ENCODE measurements at places on chromosomes 11 and 22. TPM values are rescaled to one million over a fixed set of nuclear protein-coding genes. Genes with fewer than 3 reads are reported as not detected.

DNA sequence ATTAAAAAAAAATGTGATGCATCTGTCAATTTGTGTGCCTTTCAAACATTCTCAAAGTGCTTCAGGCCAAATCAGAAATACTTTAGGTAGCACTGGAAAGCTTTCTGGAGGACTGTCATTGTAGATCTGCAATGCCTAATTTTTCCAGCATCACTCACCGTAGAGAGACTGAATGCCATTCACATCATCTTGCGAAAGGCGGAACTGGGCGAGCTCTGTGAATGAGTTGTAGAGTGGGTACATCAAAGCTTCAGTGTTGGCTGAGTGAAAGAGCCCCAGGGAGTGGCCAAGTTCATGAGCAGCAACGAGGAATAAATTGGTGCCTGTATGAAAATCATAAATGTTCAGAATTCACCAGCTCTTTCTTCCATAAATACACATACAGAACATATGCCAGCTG, 4.0 kb downstream of the MMP10 start:
- DNase-seq, result no peak

- DNase-seq, result no peak
Observed at GRCh38 chr11:57646799-57647303, 2.9 kb downstream of the YPEL4 start.

DNA sequence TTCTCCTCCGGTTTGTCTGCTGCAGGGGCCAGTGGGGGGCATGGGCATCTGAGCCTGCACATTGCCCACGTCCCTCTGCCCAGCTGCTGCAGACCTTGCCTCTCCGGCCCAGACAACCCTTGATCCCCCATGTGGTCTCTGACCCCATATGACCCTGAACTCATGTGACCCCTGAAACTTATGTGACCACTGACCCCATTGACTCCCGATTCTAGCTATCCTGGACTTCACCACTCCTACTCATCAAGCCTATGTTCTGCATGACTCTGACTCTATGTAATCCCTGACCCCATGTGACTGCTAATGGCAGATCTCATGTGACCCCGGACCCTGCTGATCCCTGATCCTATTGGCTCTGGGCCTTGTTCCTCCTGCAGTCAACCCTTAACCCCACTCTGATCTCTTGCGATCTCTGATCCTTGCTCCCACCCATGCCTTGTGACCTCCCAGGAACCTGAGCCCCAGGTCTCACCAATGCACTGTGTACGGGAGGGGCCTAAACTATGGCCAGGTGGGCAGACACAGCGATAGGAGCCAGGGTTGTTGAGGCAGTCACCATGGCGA, 5.7 kb downstream of the LTBP3 start:
- DNase-seq, result no peak

- no peak for DNase-seq
Observed at GRCh38 chr22:38413085-38414008, 41.7 kb downstream of the KCNJ4 start.

OR4D9 gene
- total RNA-seq, result not detected

GRCh38 chr11:121236115-121237001, 56.2 kb upstream of the SC5D start:
- DNase-seq, result no peak

GRCh38 chr11:119107538-119108145, 498 bp downstream of the C2CD2L start:
- DNase-seq, result no peak

- no peak for DNase-seq
Observed at GRCh38 chr11:131070365-131070764, 154.1 kb upstream of the SNX19 start.

DNA sequence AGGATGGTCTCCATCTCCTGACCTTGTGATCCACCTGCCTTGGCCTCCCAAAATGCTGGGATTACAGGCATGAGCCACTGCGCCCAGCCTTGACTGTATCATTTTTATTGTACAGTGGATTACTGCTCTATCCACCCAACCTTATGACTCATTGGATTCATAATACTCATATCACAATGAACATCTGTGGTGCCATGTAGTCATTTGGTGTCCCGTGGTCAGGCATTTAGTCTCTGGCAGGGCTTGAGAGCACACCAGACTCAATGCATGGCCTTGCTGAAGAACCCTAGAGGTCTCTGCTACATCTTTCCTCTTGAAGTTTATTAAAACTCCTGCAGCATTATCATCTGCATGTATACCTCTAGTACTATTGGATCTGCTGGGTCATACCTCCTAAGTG, 98.0 kb upstream of the LDLRAD3 start:
- peak; percentile 16 for DNase-seq

FAM111B gene
- 31.0 TPM for total RNA-seq

- no peak for DNase-seq
Observed at GRCh38 chr11:66346476-66347424, 679 bp downstream of the B4GAT1 start.

OLFML1 gene
- total RNA-seq, result not detected

DNA sequence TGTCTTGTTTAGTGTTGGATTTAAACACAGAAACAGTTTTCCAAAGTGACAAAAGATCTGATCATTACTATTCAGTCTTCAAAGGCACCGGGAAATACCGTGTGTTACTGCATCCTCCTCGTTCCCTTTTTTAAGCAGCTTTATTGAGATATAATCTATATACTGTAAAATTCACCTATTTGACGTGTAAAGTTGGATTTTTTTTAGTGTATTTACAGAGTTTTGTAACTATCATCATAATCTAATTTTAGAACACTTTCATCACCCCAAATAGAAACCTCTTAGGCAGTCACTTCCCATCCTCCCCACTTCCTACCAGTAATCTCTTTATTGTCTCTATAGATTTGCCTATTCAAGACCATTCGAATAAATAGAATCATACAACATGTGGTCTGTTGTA, 1.4 kb downstream of the ANO5 start:
- DNase-seq, result no peak

DNA sequence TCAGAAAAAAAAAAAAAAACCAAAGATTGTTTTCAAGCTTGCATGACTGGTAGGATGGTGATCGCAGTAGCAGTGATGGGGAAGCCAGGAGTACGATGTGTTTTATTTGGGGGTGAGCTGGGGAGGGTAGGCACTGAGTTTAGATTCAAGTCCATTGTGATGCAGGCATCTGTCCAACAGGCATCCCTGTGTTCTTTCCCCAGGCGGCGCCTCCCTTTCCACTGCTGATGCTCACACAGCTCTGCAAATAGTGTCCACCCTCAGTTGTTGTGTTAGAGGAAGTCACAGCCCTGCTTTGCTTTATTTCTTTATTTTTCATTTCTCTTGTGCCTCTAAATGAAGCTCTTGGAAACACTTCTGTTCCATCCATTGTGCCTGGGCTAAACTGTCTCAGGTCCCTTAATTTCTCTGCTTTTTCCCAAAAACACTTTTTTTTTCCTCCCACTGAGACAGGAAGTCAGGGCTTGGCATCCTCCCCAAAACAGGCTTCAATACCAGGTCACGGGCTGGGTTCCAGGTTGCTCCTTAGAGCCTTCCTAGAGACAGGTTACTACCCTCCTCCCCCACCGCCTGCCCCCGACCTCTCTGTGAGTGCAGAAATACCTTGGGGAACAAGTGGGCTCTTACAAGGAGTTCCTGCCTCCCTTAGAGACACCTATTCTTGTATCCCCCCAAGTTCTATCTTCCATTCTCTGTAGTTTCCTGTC, 38.6 kb upstream of the HSPA8 start:
- no peak for DNase-seq

KIRREL3 gene
- total RNA-seq, result not detected

DNA sequence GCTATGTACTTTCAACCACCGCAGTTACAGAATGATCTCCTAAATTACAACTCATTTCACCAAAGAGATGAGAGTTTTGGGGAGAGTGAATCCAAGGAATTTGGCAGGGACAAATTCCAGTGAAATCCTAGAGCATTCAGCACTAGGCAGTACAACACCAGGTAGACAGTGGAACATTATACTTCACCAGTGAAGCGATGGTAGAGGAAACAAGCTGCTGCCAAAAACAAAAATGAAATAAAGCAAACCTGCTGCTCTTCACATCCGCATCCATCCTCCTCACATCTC, 16.9 kb downstream of the SMCO4 start:
- no peak for DNase-seq

VSIG2 gene
- total RNA-seq, result 0.31 TPM

C11orf87 gene
- total RNA-seq, result not detected

GRCh38 chr11:3154001-3154599, 11.0 kb downstream of the OSBPL5 start:
- DNase-seq, result no peak

DNA sequence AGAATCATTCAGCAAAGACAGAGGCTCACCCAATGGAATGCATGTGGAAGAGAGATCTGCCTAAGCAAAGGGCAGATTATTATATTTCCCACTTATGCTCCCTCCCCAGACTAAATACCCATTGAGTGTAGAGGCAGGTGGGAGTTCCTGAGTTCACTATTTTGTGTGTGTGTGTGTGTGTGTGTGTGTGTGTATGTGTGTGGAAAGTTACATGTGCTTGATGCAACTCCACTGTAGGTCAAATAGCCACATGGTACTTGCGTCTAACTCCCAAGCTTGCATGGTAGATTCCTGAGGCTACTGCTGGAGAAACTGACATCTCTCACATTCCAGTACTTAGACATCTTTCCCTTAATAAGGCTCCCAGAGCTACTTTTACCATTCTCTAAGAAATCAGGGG, 3.4 kb upstream of the COPB1 start:
- DNase-seq, result no peak

DNA sequence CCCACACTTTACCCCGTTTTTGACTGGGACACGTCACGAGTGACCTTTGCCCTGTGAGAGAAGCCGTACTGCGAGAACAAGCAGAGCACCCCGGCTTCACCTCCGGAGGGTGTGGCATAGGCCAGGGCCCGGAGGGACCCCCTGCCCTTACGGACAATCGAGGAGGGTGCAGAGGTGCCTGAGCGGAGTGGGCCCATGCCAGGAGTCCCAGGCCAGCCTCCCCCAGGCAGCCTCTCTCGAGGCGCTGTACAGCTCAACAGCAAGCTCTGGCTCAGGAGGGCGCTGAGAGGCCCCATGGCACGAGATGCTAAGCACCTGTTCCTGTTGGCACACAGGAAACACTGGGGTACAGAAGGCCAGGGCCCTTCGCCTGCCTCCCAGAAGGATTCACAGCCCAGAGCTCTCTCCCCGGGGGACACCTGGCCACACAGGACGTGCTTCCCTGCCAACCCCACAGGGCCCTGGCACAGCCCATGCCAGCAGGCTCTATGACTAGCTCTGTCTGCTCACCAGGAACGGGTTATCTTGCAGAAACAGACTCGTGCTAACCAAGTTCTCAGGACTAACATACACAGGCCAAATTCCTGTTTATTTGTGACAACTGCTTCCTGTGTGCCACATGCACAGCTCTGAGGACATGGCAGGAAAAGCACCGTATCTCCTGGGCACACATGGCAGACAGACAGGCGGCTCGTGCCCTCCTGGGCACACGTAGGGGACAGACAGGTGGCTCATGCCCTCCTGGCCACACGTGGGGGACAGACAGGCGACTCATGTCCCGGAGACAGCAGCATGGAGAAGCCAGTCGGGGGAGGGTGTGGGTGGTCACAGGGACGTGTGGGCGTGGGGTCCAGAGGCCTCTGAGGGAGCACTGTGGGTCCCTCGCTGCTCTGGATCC, 11.6 kb downstream of the TOLLIP start:
- peak; percentile 6 for DNase-seq

MED15 gene
- total RNA-seq, result 97.4 TPM

DNA sequence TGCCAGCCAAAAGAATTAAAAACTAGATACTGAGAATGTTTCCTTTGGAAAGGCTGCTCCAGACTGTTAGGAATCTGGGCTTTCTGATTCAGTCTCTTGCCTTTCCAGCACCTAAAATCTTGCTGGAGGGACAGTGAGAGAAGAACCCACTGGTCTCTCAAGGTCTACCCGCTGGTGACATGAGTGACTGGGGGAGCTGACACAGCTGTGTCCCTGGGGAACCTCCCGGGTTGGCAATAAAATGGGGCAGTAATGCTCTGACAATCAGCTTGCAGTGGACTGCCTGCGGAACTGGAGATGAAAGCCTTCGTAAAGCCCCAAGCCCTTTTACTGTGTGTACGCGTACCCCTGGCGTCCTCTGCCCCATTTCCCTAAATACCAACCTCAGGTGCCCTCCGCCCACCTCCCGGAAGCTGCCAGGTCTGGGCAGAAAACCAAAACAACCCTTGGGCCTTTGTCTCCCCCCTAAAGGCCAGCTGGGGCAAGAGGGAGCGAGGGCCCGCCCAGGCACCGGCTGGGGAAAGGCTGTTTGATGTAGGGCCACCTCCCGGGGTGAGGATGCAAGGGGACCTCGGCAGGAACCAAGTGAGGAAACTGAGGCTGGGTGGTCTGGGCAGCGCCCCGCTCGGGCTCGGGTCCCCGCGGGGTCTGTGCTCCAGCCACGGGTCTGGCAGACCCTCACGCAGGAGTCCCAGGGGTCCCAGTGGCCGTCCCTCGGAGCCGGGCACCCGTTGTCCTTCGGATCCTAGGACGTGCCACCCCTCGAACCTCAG, 741 bp downstream of the CARS1 start:
- peak; percentile 62 for DNase-seq

GRCh38 chr11:109862835-109863234, 230.4 kb upstream of the ZC3H12C start:
- DNase-seq, result no peak

DNA sequence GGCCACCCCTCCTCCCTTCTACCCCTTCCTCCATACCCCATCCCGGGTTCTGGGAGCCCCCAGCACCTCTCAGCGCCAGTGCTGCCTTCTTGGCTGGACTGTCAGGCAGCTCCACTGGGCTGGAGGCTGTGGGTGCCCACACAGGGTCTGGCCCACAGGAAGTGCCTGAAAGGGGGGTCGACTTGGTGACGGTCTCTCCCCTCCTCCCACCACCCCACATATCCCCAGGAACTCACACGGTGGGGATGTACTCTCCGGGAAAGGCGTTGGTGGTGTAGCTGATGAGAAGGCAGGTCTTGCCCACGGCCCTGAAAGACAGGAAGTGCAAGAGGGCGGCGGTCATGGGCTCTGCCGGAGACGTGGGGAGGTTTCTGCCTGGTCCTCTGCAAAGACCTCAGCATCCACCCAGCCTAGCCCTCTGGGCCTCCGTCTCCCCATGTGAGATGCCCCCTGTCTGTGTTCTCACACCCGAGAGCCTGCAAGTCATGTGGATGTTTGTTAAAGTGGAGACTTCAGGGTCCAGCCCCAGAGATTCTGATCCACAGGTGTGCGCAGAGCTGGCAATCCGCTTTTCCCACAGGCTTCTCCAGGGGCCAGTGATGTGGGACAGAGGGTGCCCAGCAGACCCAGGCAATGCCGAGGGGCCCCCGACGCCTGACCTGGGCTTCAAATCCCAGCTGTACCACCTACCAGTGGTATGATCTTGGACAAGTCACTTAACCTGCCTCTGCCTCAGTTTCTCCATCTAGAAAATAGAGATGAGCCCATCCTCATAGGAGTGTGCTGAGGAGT, 2.5 kb downstream of the RAC2 start:
- peak; percentile 73 for DNase-seq

NXPE4 gene
- total RNA-seq, result not detected

Data from activated CD4-positive, alpha-beta memory T cell treated with anti-CD3 and anti-CD28 coated beads for 36 hours (primary cell).